ENCODE measurements at places on chromosomes 5 and 9. TPM values are rescaled to one million over a fixed set of nuclear protein-coding genes. Genes with fewer than 3 reads are reported as not detected.

FOXE1 gene
- polyA plus RNA-seq: 4.9 TPM

TAF9 gene
- polyA plus RNA-seq: 140 TPM

CCNO gene
- 0.18 TPM for polyA plus RNA-seq

SLC6A18 gene
- polyA plus RNA-seq: not detected

RLN2 gene
- not detected for polyA plus RNA-seq

SPINK6 gene
- not detected for polyA plus RNA-seq

NEUROG1 gene
- not detected for polyA plus RNA-seq

RASEF gene
- not detected for polyA plus RNA-seq

STC2 gene
- 168 TPM for polyA plus RNA-seq

TAF1L gene
- not detected for polyA plus RNA-seq

CYLC2 gene
- polyA plus RNA-seq: not detected

DIPK1B gene
- 0.42 TPM for polyA plus RNA-seq

SPINK5 gene
- not detected for polyA plus RNA-seq

SLC34A3 gene
- polyA plus RNA-seq: not detected

SPINK13 gene
- polyA plus RNA-seq: not detected
